Mucosa of gallbladder (tissue), 1 donor: ENCODE measurements at places on chromosomes 5 and 9. TPM values are rescaled to one million over a fixed set of nuclear protein-coding genes. Genes with fewer than 3 reads are reported as not detected.

The HCN1 gene
- 0.12 TPM for total RNA-seq

DNA sequence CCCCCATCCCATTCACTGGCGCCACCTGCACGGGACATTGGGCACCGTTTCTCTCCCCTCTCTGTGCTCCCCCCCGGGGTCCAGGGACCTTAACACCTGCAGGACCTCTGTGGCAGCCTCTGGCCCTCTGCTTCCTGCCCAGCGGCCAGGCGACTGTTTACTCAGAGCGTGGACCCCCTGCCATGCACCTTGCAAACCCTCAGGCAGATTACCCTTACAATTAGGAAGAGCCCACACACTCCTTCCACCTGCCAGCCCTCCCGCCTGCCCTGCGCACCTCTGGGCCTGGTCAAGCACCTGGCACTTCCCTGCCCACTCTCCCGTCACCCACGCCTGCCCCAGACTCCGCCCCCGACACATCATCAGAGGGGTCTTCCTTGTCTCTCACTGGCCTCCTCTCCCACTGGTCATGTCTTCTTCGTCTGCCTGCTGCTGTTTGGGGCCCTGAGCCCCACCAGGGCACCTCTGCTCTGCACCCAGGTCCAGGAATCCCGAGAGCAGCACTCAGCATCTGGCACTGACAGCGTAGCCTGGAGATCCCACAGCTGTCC lies 281.3 kb upstream of the IRX4 start:
- no peak for DNase-seq

DNA sequence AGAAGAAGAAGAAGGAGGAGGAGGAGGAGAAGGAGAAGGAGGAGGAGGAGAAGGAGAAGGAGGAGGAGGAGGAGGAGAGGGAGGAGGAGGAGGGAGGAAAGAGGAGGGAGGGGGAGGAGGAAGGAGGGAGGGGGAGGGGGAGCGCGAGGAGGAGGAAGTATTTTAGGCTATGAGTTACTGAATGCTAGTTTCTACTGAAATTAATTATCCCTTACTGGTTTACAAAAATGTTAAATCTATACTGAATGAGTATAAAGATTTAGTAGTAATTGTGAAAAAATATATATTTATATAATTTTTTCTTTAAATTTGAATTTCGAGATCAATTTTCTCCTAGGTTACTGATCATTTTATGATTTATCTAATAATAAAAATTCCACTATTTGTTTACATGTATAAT lies 1769.0 kb upstream of the NUDT12 start:
- no peak for DNase-seq

GRCh38 chr9:123281659-123282350 lies 13.4 kb upstream of the STRBP start:
- no peak for DNase-seq
